ENCODE measurements at places on chromosomes 11 and 22.

DNA sequence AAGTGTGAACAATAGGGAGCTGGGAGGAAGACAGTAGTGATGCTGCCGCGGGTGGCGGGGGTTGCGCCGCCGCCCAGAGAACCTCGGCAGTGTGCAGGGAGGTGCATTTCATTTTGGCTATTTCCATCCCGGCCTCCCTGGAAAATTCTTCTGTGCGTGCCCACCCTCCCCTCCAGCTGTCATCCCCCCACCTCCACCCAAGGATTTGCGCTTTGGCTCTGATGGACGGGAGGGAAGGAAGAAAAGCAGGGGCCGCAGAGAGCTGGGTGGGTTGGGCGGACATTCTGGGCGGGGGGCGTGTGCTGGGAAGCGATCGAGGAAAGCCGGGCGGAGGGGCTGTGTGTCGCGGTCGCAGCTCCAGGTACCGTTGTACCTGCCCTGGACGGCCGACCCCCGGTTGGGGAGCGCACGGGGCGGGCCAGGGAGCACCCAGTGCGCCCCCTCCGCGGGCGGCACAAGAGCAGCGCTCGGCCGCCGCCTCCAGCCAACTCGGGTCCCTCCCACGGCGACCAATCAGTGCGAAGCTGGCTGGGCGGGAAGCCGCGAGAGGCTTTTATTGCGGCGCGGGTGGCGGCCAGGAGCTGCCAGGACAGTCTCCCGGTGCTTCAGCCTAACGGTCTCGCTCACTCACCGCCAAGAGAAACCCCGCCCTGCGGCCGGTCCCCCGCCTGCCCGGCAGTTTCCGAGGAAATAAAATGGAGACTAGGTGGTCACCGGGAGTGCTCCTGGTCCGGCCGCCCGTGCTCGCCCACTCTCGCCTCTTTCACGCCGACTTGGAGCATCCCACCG, 1.6 kb downstream of the NCAM1 start:
- DNase-seq: no peak

DNA sequence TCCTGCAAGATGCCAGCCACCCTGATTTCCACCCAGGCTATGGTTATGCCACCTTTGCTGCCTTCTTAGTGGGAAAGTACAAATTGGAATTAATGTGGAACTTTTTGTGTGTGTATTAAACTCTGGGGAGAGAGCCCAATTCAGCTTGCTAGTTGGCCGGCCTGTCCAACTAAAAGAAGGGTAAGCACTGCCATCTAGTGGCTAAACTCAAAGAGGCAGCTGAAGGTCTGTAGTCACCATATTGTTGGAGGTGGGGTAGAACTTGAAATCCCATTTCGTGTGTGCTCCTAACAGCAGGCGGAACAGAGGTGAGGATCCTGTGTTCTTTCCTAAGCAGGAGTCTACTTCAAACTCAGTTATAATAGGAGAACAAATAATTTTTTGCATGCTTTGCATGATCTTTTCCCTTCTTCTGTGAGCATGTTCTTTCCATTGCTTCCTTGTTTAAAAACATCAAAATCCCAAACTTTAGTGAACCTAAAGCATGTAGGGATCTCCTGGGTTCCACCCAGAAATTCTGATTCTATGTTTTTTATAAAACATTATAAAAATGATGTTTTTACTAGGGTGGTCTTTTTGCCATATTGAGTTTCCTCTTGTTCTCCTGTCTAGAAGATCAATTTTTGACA, 138.8 kb upstream of the SORL1-AS1 start:
- DNase-seq: peak; percentile 80

DNA sequence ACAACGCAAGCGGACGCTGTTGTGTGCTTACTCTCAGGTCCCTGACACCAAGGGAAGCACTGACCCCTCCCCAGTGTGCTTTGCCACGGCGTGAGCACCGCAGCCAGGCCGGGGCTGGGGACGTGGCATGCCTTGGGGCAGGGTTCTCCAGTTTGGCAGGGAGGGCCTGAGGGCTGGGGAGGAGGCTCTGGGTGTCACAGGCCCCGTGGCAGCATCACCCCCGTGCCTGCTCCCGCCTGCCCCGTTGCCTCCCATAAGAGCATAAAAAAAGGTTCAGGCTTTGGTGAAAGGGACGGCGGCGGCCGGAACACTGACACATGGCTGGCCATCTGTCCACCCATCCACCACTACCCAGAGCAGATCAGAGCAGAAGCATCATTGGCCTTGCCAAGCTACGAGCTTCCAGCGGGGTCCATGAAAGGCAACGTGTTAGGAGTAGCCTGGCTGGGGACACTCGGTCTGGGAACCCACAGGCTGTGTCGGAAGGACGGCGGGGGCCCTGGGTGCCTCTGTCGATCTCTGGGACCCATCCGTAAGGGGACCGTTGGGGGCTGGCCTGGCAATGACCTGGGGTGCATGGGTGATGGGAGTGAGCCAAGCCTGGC, 183.0 kb downstream of the IGLL1 start:
- no peak for DNase-seq

GRCh38 chr11:74206746-74207145, 35.7 kb downstream of the PPME1 start:
- no peak for DNase-seq

DNA sequence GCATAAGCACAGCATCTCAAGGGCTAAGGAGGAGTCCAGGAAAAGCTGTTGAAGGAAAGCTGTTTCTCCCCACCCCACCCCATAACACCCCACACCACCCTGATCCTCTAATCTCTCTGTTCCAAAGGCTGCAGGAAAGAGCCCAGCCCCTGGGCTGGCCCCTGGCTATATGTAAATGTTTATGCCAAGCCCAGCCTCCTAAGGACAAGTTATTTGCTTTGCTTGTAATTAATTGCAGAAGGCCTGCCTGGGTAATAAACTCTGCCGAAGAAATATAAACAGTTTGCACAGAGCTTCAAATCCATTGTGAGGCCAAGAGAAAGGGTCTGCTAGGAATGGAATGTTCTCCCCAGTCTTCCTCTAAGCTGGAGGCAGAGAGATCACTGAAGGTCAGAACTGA, 21.2 kb downstream of the ARRB1 start:
- DNase-seq: no peak

- no peak for DNase-seq
Measured at GRCh38 chr11:34510673-34511072, 2.9 kb downstream of the ELF5 start.
